ENCODE measurements at places on chromosomes 1 and 21.

DNA sequence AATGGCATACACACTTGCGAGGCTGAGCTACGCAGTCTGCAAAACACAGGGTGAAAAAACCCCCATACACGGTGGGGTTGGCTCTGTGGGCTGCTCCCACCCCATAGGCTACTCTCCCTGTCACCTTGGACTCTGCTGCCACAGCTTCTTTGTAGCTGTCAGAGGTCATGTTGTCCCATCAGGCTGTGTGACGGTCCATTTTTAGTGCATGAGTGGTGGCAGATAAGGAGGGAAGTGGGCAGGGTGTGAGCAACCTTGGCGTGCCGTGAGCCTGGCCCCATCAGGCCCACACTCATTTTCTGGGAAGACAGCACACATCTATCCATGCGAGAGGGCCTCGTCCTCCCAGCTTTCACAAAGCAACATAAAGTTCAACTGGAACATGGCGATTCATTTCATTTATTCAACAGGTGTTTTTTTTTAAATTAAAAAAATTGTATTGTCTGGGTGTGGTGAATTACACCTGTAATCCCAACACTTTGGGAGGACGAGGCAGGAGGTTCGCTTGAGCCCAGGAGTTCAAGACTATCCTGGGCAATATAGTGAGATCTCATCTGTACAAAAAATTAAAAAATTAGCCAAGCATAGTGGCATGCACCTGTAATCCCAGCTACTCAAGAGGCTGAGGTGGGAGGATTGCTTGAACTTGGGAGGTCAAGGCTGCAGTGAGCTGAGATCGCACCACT, 9.5 kb downstream of the GPR137B start:
- DNase-seq = no peak

DNA sequence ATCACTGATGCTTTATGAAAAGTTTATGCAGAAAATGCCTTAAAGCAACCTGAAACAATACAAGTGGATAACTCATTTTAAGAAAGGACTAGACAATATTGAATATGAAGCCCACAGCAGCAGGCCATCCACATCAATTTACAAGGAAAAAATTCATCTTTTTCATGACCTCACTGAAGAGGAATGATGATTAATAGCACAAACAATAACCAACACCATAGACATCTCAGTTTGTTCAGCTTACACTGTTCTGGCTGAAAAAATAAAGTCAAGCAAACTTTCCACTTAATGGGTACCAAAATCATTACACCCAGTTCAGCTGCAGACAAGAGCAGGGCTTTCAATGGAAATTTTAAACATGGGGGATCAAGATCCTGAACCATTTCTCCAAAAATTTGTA, 380.6 kb upstream of the NEGR1 start:
- no peak for DNase-seq

- DNase-seq = no peak
These were observed 5.2 kb downstream of the SRM start for GRCh38 chr1:11054666-11055065.

DNA sequence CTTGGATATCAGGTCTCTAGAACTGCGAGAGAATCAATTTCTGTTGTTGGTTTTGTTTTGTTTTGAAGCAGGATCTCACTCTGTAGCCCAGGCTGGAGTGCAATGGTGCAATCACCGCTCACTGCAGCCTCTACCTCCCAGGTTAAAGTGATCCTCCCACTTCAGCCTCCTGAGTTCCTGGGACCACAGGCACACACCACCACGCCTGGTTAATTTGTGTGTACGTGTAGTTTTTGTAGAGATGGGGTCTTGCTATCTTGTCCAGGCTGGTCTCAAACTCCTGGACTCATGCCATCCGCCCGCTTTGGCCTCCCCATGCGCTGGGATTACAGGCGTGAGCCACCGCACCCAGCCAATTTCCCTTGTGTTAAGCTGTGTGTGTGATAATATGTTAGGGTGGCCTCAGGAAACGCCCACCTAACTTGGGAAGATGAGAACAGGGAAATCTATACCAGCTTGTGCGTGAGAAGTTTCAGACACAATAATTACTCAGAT, 109.6 kb downstream of the SIK1 start:
- DNase-seq = no peak

DNA sequence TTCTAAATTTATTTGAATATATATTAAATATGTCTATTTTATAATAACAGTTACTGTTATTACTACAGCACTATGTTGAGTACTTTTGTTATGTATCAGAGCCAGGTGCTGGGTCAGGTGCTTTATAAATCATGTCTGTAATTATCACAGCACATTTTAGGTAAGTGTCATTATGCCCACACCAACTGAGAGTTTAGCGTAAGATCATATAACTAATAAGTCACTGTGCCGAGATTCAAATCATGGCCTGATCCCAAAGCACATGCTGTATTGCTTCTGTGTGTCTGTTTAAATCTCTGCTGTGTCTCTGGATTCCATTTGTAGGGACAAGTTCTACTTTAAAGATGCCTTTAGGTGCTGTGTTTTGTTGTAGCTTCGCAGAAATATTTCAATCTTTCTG, 1.9 kb downstream of the GPSM2 start:
- DNase-seq = no peak

- DNase-seq = no peak
These were observed 40.4 kb downstream of the RIMS3 start for GRCh38 chr1:40625076-40625475.

Measured in activated naive CD4-positive, alpha-beta T cell treated with Interleukin-2 at 50 U/mL for 16 hours (primary cell).